T-helper 17 cell (primary cell): ENCODE measurements at places on chromosomes 6 and 20.
A peak's percentile ranks its signal among the peaks of the same experiment; 100 is the strongest.

- peak; percentile 5 for DNase-seq
- peaks cover 2% of the 10 kb centered on the region for H3K36me3 ChIP-seq
- peak overlapping the region; percentile 92 for H3K27ac ChIP-seq
Observed at GRCh38 chr6:170089963-170090362, 200.9 kb downstream of the DLL1 start.

DNA sequence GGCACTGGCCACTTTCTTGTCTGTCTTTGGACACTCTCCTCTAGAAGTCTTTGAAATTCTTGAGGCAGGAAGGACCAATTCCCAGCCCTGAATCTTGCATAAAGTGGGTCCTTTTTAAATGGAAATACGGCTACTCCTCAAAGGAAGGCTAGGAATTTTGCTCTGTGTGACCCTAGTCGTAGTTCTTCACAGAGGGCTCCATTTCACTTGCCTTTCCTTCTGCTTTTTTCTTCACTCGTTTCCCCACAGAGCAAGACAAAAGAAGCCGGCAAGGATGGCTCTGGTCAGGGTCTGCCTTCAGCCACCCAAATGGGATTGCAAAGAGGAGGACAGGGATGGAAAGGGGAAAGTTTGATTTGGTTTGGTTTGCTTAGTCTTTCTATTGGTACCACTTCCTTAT is 25.8 kb downstream of the HLA-E start:
- no peaks in the 10 kb centered on the region for H3K27me3 ChIP-seq
- no peaks in the 10 kb centered on the region for H3K36me3 ChIP-seq
- H3K4me3 ChIP-seq, result peak overlapping the region; percentile 85

DNA sequence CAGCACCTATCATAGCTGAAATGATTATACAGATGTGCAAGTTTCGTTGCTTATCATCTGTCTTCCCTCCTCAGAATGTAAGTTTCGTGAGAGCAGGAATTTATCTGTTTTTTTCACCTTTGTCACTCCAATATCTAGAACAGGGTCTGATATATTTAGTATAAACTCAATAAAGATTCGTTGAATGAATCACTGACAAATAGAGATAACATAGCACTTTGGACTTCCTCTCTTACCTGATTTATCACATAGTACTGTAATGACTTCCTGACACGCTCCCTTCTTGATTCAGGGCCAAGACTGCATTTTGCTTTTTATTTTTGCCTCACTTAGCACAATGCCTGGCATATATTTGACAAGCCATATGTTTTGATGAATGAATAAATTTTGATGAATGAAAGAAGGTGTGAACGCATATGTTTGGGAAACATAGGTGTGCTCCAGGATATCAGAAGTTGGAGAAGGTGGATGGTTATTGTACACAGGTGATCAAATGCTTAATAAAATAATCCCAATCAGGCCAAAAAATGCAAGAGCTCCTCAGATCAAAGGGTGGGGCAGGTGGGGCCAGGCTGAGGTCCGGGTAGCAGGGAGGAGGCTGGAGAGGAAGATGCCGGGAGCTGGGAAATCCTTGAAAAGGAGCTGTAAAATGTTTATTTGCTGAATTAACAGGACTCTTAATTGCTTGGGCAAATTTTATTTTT is 33.0 kb downstream of the PIM1 start:
- no peaks in the 10 kb centered on the region for H3K27me3 ChIP-seq
- no peak for DNase-seq
- H3K4me3 ChIP-seq, result peak overlapping the region; percentile 62
- peaks cover 2% of the 10 kb centered on the region for H3K36me3 ChIP-seq

GRCh38 chr20:39853050-39853449 is 836.0 kb downstream of the MAFB start:
- no peak overlapping the region for H3K4me3 ChIP-seq
- H3K4me1 ChIP-seq, result no peaks in the 10 kb centered on the region
- no peaks in the 10 kb centered on the region for H3K36me3 ChIP-seq

- H3K27me3 ChIP-seq, result peaks cover 26% of the 10 kb centered on the region
- H3K27ac ChIP-seq, result no peak overlapping the region
- H3K4me3 ChIP-seq, result no peak overlapping the region
- no peak for DNase-seq
Observed at GRCh38 chr6:167648501-167649278, 178.0 kb upstream of the AFDN start.

DNA sequence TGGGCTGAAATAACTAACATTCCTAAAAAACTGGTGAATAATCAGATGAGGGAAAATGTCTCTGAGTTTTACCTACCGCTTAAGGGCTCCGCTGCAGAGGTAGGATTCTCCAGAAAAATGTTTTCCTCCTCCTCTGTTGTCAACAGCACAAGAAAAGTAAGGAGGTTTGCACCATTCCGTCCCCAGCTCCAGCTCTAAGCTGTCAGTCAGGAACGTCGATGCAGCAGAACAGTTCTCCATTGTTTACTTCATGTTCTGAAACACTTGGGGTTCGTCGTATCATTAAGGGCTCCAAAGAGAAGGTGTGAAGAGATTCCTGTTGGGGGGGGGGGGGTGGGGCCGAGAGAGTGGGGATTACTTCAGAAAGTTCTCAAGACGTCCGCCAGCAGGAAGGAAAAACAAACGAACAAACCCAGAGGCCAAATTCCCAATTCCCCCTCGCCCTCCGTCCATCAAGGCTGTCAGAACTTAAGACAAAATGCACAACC is 734 bp downstream of the MMS22L start:
- H3K36me3 ChIP-seq, result peaks cover 4% of the 10 kb centered on the region
- peak overlapping the region; percentile 32 for H3K27ac ChIP-seq
- peak overlapping the region; percentile 94 for H3K4me3 ChIP-seq
- no peak for DNase-seq

DNA sequence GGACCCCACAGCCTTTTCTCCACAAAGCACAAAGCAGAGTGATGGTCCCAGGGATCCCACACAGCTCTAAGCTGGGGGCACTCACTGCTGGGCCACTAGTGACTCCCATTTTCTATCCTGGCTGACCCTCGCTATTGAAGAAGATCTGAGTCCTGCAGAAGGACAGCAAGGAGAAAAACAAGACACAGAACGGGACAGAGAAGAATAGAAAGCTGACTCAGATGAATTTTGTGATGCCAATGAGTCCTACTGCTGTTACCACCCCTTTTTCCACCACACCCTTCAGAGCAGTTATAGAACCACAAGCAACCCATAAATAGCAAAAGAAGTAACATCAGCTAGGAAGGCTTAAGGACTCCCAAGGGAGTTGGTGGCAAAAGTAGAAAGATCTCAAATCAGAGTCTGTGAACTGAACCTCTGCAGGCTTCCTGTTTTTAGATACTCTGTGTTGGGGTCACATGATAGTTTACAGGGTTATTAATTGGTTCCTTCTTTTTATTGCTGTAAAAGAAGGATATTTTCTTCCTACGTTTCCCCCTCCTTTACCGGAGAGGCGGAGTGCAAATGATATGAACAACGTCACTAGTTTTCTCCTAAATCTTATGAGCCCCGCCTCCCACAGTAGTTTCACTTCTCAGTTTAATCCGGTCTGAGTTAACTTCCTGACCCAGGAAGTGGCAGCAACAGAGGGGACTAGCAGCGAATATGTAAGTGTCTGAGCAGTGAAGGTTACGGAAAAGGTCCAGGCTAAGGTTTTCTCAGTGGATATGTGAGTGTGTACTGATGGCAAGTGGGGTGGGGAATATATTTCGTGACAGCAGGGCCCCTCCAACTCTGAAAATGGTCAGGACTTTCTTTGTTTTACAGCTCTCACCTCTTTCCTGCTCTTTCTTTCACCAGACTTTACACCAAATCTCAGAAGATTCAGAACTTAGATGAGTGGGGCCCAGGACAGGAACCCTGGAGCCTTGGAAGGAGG is at the start of gene TRIM38:
Gene TRIM38 (plus strand): TSS at position 654 of the 979 bp plus-strand sequence. CDS start 3,721 bp downstream, outside the sequence.
- peak within 1 kb of the TSS; percentile 98 for H3K27ac ChIP-seq
- H3K4me1 ChIP-seq, result peaks cover 74% of the 10 kb centered on the region
- H3K4me3 ChIP-seq, result peak within 1 kb of the TSS; percentile 100
- peak; percentile 53 for DNase-seq
- H3K27me3 ChIP-seq, result no peaks in the 10 kb centered on the region

DNA sequence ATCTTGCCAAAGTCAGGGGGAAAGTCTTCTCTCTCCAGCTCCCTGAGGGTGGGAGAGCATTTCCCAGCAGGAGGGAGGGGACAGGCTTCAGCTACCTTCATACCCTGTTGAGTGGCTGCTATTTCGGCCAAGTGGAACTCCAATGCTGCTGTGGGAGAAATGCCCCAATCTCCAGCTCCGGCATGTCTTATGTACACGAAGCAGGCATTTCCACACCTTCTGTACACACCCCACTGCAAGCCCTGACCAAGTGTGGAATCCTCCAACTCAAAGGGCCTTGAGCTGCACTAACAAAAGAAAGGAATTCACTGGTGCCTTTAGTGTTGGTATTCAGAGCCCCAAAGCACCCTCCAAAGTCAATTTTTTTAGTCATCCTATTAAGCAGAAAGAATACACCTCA is 313.6 kb upstream of the NT5E start:
- H3K27me3 ChIP-seq, result no peaks in the 10 kb centered on the region
- no peak overlapping the region for H3K27ac ChIP-seq
- no peaks in the 10 kb centered on the region for H3K4me1 ChIP-seq
- no peak for DNase-seq
- no peaks in the 10 kb centered on the region for H3K36me3 ChIP-seq

DNA sequence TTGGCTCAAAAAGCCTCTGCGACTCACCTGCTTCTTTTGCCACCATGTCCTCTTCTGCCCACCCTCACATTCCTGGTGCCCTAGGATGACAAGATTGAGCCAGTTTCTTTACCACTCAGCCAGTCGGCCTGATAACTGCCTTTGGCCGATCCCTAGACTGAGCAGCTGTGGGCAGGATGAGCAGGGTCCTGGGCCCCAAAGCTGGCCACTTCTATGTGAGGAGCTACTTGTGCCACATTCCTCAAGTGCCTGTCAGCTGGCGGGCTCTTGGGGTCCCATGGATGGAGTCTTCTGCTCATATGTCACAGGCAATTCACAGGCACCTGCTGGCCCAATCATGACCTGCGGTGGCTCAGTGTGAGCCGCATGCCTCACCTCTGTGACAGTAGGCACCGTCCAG is 16.5 kb downstream of the DYNLRB1 start:
- no peak for DNase-seq
- H3K4me3 ChIP-seq, result no peak overlapping the region
- H3K27me3 ChIP-seq, result no peaks in the 10 kb centered on the region

DNA sequence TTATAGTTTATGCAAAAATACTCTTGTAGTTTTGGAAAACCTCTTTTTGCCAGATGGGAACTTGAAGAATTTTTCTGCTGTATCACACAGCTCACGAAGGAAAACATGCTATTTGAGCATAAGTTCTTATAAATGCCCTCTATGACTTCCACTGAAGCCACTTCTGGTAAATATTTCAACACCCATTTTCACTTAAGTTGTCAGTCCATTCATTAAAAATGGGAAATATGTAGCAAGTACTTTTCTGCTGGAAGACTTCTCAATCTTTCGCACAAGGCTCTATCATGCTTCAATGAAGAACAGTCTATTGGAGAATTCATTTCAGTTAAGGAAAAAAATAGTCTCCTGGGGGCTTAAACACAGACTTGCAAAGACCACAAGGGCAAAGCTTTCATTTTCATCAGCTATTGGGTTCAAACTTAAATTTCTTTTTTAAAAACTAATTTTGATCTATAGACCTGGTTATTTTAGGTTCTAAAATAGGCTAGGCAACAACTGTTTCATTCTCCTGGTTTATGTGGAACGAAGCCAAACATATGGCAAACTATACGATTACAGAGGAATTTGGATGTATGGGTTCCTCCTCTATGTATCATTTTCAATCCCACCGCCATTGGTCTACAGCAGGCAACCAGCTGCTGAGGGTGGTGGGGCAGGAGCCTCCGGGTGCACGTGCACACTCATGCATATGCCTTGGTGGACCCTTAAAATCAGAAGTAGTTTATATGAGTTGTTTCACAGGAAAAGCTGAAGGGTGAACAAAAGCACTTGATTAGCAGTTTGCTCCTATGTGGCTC is 38.7 kb downstream of the LAMA4 start:
- no peaks in the 10 kb centered on the region for H3K36me3 ChIP-seq
- peaks cover 30% of the 10 kb centered on the region for H3K27me3 ChIP-seq
- no peak overlapping the region for H3K4me3 ChIP-seq
- H3K4me1 ChIP-seq, result no peaks in the 10 kb centered on the region
- no peak overlapping the region for H3K27ac ChIP-seq

DNA sequence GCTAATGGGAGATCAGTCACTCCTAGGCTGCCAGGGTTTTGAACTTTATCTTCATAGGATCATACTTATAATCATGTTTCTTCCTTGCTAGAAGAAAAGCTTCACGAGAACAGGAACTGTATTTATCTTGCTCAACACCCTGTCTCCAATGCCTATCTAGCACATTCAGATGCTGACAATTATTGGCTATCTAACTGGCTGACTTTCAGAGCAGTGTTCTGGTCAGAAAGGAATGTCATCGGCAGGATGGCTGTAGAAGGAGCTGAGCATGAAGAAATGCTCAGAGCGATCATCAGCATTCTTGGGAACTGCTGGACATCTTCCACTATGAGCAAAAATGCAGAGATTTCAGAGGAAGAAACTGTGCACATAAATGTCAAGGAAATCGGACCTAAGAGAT is 628.0 kb upstream of the NRSN1 start:
- H3K36me3 ChIP-seq, result no peaks in the 10 kb centered on the region
- DNase-seq, result no peak
- H3K4me1 ChIP-seq, result no peaks in the 10 kb centered on the region
- no peak overlapping the region for H3K27ac ChIP-seq
- no peak overlapping the region for H3K4me3 ChIP-seq

DNA sequence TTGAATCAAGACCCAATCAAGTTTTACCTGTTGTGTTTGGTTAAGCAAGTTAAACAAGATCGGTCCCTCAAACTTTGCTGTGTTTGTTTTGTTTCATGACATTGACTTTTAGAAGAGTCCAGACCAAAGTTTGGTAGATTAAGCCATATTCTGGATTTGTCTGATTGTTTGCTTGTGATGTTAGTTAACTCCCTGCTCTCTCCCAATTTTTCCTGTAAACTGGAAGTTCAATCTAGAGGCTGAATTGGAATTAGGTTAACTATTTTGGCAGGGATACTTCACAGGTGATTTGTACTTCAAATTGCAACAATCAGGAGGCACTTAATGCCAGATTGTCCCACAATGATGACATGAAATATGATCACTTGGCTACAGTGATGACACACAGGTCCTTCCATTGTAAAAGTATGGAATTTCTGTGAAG is 13.6 kb upstream of the SH3BGRL2 start:
- no peak for DNase-seq
- no peaks in the 10 kb centered on the region for H3K4me1 ChIP-seq
- H3K27ac ChIP-seq, result no peak overlapping the region
- peaks cover 33% of the 10 kb centered on the region for H3K27me3 ChIP-seq
- H3K4me3 ChIP-seq, result no peak overlapping the region

DNA sequence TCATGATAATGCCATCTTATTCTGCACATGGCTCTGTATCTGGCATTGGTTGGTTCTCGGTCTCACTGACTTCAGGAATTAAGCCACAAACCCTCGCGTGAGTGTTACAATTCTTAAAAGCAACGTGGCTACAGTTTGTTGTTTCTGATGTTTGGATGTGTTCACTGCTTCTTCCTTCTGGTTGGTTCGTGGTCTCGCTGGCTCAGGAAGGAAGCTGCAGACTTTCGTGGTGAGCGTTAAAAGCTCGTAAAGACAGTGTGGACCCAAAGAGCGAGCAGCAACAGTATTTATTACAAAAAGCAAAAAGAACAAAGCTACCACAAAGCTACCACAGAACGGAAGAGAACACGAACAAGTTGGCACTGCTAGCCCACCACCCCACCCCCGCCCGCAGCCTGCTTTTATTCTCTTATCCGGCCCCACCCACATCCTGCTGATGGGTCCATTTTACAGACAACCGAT is 51.1 kb downstream of the MYLIP start:
- no peaks in the 10 kb centered on the region for H3K27me3 ChIP-seq
- peak overlapping the region; percentile 8 for H3K27ac ChIP-seq
- peak overlapping the region; percentile 13 for H3K4me3 ChIP-seq
- H3K36me3 ChIP-seq, result no peaks in the 10 kb centered on the region
- H3K4me1 ChIP-seq, result peaks cover 8% of the 10 kb centered on the region
- peak; percentile 21 for DNase-seq

- no peaks in the 10 kb centered on the region for H3K36me3 ChIP-seq
- H3K27ac ChIP-seq, result no peak overlapping the region
- no peak for DNase-seq
- no peak overlapping the region for H3K4me3 ChIP-seq
Observed at GRCh38 chr6:26269531-26270485, 95.2 kb upstream of the BTN3A2 start.
